HT1080 (cell line): ENCODE measurements at places on chromosomes 5 and 9.

GRCh38 chr5:132708645-132709044 is 28.7 kb downstream of the KIF3A start:
- DNase-seq, result no peak

DNA sequence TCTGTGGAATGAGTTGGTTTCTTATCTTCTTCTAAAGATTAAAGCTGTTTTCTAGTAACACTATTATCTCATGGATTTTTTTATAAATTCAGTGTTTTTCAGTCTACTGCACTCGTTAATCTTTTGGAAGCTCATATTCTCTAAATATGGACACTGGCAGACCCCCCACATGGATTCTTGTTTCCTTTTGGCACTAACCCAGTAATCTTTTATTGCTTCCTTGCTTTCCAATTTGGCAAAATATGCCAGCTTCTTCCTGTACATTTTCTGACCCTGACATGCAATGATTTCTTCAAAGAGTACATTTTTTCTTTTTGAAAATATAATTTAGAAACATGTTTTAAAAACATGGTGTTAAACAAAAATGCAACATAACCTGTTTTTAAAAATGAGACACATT is 474.2 kb upstream of the FTMT start:
- DNase-seq, result no peak

- DNase-seq, result no peak
Measured at GRCh38 chr9:19511694-19512093, 102.9 kb downstream of the ACER2 start.

- no peak for DNase-seq
Measured at GRCh38 chr9:17906841-17907778, 328.2 kb downstream of the SH3GL2 start.

DNA sequence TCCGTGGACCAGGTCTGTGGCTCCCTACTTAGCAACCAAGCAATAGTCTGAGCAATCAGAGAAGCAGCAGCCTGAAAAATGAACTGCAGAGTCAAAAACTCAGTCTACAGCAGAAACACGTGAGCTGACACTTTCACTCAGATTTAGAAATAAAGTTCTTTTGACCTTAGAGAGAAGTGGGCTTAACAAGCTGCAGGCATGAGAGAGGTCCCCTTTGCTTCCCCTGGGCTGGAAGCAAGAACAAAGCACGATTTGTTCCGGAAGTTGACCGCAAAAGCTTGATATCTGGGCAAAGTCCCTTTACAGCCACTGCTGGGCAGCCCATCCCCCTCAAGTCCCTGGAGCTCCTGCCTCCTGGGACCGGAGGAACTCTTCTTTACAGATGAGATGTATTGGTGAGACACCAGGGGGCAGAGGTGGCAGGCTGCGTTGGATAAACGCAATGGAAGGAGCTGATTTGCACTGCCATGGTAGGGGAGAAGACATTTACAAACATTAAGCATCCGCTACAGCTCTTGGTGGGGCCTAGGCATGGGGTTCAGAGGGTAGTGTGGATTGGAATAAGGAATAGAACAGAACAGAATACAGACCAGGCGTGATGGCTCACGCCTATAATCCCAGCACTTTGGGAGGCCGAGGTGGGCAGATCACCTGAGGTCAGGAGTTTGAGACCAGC is 5.8 kb upstream of the SOWAHA start:
- DNase-seq, result no peak

GRCh38 chr9:127154390-127155191 is 32.2 kb upstream of the ANGPTL2 start:
- DNase-seq, result peak; percentile 58
